Mammary epithelial cell (primary cell): ENCODE measurements at places on chromosomes 1 and 21. TPM values are rescaled to one million over a fixed set of nuclear protein-coding genes. Genes with fewer than 3 reads are reported as not detected.

S1PR1 gene
- 2.8 and 3.7 TPM in 2 replicates for total RNA-seq

MEX3A gene
- total RNA-seq, result 1.0 and 1.9 TPM in 2 replicates

SCYL3 gene
- total RNA-seq, result 9.5 TPM

DNA sequence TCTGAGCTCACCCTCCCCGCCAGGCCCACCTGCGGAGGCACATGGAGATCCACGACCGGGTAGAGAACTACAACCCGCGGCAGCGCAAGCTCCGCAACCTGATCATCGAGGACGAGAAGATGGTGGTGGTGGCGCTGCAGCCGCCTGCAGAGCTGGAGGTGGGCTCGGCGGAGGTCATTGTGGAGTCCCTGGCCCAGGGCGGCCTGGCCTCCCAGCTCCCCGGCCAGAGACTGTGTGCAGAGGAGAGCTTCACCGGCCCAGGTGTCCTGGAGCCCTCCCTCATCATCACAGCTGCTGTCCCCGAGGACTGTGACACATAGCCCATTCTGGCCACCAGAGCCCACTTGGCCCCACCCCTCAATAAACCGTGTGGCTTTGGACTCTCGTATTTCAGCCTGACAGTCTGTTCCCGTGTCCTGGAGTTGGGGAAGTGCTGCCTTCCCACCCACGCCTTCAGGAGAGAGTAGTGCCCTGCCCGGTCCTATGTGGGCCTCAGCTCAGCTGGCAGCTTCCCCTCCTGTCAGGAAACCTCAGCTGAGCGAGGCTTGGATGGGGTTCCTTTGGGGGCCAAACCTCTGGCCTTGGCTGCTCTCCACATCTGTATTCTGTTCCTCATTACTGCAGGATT is 9.2 kb downstream of the ZBTB48 start:
- DNase-seq, result no peak

- no peak for DNase-seq
Measured at GRCh38 chr1:116107371-116107770, 3.8 kb upstream of the MAB21L3 start.

DNA sequence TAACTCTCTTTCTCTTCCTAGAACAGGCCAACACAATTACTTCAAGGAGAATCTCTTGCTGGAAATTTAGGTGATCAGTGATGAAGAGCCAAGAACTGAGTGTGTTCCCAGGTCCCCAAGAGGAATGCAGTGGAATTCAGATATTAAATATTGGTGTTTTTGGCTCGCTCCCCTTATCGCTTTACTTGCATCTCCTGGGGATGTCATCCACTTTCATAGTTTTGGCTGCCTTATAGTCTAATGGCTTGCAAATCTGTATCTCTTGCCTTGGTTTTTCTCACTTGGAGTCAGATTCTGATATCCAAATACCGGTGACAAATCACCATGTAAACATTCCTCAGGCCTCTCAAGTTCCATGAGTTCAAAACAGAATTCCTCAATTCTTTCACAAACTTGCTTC is 151.0 kb upstream of the C1orf87 start:
- no peak for DNase-seq

- DNase-seq, result no peak
Measured at GRCh38 chr1:230009611-230010313, 57.3 kb upstream of the GALNT2 start.

- no peak for DNase-seq
Measured at GRCh38 chr1:75482951-75483350, 128.0 kb downstream of the SLC44A5 start.

- DNase-seq, result no peak
Measured at GRCh38 chr1:40653851-40654537, 11.5 kb downstream of the RIMS3 start.

DNA sequence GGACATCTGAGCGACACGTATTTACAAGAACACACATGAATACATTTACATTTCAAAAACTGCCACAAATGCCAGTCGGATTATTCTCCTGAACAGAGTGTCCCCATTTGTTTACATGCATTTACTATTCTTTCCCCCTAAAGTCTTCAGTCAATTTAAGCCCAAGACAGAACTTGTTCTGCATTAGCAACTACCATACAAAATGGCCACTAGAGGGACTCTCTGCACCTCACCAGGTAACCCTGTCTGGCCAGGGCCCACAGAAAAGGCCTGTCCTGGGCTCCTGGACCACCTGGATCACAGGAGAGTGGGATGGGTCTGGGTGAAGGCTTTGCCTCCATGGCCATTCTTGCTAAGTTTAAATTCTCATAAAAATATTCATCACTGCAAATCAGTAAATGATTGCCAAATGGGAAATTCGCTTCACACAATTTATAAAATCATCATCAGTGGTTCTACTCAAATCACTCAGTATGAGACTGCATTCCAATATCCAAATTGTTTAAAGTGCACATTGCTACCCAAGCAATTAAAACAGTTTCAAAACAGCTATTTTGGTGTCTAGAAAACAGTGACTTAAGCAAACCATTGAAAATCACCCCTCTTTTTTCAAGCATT is 12.5 kb upstream of the GUCA2A start:
- DNase-seq, result peak; percentile 39

DNA sequence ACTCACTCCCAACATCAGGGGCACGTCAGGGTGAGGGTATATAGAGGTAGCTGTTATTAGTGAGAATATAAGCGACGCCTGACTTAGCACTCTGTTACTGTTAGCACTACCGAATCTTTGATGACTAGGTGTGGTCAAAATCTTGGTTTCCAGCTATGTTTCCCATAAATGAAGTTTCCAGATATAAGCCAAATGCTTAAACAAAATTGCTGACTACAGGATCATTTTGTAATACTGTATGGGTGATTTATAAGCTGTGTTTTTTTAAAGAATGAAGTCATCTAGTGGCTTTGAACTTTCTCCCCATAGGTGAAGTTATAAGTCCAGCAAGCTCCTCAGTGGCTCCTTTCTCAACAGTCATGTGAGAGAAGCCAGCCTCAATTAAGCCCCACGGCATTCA is 23.7 kb downstream of the KCNJ15 start:
- no peak for DNase-seq

DNA sequence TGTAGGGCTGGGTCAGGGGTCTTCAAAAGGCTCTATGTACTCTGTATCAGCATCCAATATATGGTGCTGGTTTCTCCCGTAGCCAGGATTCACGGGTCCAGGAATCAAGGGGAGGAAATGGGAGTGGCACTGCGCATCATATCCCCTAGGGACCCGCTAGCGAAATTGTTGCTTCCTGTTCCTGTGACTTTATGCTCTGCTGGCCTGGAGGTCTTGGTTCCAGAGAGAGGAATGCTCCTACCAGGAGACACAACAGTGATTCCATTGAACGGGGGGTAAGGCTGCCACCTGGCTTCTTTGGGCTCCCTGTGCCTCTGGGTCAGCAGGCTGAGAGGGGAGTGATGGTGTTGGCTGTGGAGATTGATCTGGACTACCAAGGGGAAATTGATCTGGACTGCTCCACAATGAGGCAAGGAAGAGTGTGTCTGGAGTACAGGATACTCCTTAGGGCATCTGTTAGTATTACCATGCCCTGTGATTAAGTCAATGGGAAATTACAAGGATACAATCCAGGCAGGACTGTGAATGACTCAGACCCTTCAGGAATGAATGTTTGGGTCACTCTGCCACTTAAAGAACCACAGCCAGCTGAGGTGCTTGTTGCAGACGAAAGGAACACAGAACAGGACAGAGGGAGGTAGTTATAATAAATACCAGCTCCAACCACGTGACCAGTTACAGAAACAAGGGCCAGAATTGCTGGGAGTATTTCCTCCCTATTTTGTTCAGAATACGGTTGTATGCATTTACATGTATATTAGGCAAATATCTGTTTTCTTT is 10.2 kb downstream of the SPSB1 start:
- DNase-seq, result peak; percentile 93

LRRC8C gene
- total RNA-seq, result 6.5 TPM

DNA sequence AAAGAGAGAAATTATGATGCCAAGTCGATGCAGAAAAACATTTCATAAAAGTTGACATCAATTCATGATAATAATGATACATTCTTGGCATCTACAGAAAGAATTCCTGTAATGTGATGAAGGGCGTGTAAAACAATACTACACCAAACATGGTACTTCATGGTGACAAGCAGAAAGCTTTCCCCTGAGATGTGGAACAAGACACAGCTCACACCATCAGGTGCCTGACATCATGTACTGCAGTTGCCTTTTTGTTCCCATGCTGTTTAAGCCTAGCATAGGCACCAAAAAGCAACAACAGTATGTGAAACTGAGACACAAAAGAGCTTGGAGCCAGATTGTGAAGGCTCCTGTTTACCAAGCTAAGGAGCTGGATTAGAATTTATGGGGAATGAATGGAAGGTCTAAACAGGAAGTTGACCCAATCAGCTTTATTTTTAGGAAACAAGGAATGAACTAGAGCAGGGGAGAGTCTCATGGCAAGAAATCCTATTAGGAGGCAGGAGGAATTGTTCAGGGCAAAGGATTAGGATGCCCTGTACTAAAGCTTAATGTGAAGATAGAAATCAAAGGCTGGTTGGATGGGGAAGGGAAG is 67.2 kb downstream of the SYDE2 start:
- no peak for DNase-seq

GRCh38 chr1:196733091-196733970 is 41.3 kb upstream of the CFHR3 start:
- DNase-seq, result no peak

GRCh38 chr1:14841951-14842350 is 243.5 kb downstream of the KAZN start:
- DNase-seq, result no peak

GRCh38 chr1:171780583-171781175 is 781 bp upstream of the METTL13 start:
- DNase-seq, result no peak

DNA sequence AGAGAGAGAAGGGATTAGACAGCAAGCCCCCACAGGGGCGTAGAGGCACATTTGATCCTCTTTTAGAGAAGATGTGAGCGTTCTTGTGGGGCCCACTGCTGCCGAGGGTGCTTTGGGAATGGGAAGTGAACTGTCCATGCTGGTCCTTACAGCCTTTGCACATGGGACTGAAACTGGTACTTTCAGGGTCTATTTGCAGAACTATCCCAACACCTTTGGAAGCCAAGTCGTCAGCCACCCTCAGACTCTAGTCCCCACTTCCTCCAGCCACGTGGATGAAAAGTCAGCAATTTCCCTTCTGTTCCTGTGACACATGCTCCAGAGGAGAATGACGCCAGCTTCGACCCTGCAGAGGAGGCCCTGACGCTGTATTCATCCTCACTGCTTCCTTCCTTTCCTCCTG is 2.6 kb upstream of the RAB7B start:
- no peak for DNase-seq

DNA sequence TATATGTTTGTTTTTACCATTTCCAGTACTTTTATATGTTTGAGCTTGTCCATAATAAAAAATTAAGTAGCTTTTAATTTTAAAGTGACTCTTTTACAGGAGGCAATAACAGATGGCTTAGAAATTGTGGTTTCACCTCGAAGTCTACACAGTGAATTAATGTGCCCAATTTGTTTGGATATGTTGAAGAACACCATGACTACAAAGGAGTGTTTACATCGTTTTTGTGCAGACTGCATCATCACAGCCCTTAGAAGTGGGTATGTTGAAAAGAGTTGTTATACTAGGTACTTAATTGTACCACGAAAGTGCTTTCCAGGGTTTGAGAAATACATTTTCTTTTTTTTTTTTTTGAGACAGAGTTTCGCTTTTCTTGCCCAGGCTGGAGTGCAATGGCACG is 46.1 kb downstream of the RNF2 start:
- DNase-seq, result no peak

DNA sequence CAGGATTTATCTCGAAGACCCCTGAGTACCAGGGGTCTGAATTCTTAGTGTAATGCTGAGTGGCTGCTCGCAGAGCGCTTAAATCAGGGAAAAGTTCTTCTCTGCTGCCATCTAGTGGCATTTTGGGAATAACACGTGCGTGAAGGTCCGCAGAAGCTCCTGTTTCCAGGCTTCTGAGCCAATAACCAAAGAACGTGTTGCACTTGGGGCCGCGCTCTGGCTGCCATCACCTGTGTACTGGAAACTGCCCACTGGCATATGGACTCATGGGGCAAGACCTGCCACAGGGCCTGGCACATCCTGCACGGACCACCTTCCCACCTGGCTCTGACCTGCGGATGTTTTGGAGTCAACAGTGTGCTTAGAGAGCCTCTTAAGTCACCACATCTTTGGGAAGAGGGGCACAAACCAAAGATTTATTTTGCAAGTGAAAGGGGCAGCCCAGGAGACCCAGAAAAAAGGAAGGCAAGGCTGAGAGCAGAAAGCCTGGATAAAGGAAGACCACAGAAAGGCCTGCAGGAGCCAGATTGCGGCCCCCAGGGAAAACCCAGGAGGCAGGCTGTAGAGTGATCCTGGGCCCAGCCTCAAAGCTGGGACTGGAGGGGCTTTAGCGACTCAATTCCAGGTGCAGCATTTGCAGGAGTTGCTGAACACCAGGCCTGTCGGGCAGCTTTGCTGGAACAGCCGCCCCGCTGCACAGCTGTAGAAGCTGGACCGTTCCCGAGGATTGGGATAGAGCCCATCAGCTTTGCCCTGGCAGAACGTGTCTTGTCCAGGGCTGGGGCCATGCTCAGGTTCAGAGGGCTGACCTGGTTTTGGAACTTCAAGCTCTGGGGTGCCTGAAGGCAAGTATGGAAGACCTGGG is 13.0 kb downstream of the CHIT1 start:
- DNase-seq, result peak; percentile 24

GRCh38 chr1:7526196-7526866 is 244.8 kb upstream of the VAMP3 start:
- peak; percentile 62 for DNase-seq

DNA sequence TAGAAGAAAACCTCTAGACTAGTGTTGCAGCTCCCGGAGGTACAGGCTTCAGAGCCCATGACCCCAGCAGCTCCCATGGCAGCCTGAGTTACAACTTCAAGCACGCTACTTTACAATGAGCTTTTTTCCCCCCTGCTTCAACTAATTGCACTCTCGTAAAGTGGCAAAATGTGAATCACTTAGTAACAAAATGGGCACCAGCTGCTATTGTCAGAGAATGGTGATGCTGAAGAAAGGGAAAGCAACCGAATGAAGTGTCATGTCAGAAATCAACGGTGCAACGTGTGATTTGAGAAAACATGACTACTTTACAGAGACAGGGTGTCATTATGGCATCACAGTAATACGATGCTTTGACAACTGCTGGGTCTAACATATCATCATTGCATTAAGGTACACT is 40.5 kb downstream of the ESRRG start:
- no peak for DNase-seq

- DNase-seq, result peak; percentile 9
Measured at GRCh38 chr1:217026531-217026930, 303.3 kb upstream of the ESRRG start.

- DNase-seq, result no peak
Measured at GRCh38 chr1:3440300-3440681, 14.2 kb upstream of the ARHGEF16 start.

AXDND1 gene
- 0.67 TPM for total RNA-seq

- no peak for DNase-seq
Measured at GRCh38 chr1:207911856-207912760, 1.2 kb upstream of the CD34 start.
